ENCODE measurements at places on chromosomes 3 and 15.

GRCh38 chr15:42800731-42801474 is 64.0 kb upstream of the CDAN1 start:
- no peak for DNase-seq

DNA sequence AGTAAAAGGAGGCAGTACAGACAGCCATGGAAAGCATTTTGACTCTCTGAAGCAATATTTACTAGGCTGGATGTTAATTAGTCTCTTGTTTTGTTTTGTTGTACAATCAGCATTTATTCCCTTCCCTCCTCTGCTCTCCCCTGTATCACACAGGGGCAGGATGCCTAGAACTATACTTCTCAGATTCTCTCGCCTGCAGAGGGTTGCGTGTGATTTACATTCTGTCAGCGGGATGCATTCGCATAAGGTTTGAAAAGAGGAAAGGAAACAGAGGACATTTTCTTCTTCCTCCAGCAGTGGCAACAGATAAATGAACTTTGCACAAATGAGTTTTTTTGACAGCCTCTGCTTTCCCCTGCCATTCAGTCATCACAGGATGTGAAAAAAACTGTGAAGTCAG is 188.3 kb downstream of the RSL24D1 start:
- DNase-seq: no peak

- no peak for DNase-seq
Measured at GRCh38 chr3:13237776-13238490, 164.7 kb upstream of the IQSEC1 start.

DNA sequence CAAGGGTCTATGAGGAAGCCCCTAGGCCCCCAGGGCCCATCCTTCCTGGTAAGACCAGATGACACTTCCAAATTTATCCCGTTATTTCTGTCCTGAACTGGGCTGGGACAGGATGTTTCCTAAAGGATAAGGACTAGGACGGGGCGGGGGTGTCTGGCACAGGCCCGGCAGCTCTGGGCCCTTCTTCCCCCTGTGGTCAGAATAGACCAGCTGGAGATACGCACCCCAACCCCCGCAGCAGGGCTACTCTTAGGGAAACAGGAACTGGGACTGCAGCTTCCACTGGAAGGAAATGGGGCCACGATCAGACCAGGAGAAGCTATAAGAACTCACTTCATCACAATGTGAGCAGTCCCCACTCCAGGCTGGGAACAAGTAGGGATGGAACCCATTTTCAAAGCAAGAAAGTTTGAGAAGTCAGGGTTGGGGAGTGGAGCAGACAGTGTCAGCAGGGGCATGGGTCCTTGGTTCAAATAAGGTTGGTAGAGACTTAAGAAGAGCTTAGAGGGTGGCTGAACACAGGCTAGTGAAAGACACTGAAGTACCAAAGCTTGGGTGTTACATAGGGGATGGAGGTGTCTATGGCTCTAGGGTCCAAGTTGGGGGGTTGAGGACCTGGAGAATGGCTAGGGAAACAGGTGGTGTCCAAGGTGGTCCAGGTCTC is 1.1 kb downstream of the NCKIPSD start:
- DNase-seq: no peak

DNA sequence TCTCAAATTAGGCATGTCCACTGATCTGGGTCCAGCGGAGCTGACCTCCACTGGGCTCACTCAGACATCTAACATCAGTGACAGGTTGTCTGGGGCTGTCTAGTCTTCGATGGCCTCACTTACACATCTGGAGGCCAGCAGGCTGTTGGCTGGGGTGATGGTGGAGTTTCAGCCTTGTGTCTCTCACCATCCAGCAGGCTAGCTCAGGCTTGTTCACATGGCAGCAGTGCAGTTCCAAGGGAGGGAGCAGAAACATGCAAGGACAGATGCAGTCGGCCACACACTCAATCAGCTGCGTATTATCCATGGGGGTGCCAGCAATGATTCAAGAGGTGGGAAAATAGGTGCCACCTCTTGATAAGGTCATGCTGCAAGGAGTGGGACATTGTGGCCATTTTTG is 292.5 kb downstream of the SHQ1 start:
- DNase-seq: no peak

DNA sequence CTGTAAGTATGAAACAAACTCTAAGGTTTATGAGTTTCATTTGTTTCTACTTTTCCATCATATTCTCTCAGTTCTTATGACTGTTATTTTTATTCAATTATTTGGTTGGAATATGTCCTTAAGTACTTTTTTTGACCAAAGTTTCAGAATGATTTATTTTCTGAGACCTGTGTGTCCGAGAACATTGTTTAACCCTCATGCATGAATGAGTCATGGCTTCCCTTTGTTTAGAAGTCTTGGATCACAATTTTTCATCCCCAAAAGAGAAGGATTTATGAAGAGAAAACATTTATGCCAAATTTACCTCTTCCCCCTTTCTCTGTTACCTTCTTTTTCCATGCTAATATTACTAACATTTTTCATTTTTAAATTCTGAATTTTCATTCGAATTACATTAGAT is 518.0 kb upstream of the NR2F2 start:
- DNase-seq: no peak

GRCh38 chr3:57073628-57074027 is 13.2 kb downstream of the SPATA12 start:
- no peak for DNase-seq

GRCh38 chr15:70826634-70827033 is 27.3 kb downstream of the LARP6 start:
- peak; percentile 2 for DNase-seq

DNA sequence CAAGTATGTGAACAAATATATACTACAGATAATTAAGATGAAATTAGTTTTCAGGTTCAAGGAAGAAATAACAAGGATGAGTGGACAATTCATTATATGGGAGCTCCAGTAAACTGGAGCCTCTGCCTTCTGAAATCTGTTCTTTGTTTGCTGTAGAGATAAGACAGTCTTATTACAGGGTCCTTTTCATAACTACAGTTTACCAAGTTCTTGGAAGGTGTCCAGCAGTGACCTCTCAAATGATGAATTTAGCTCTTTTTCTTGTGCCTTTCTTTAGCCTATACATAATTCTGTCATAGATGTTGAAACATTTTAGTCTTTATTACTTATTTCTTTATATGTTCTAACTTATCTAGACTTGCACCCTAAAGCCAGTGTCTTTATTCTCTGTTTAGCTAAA is 89.7 kb upstream of the GBE1 start:
- DNase-seq: no peak

GRCh38 chr3:186141790-186142189 is 32.9 kb upstream of the ETV5 start:
- no peak for DNase-seq

DNA sequence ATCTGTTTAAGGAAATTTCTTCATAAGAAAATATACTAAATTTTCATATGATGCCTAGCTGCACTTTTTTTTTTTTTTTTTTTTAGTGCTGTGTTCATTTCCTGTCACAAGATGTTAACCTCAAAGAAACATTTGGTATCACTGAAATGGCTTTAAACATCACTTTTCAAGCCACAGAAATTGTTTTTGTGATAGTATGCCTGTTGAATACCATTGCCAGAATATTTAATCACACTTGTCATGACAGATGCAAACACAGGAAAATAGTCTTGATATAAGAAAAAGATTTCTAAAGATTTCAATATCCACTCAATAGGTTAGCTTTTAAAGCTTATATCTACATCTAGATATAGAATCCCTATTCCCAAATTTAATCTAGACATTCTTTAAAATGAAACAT is 608.5 kb upstream of the AGTR1 start:
- no peak for DNase-seq

DNA sequence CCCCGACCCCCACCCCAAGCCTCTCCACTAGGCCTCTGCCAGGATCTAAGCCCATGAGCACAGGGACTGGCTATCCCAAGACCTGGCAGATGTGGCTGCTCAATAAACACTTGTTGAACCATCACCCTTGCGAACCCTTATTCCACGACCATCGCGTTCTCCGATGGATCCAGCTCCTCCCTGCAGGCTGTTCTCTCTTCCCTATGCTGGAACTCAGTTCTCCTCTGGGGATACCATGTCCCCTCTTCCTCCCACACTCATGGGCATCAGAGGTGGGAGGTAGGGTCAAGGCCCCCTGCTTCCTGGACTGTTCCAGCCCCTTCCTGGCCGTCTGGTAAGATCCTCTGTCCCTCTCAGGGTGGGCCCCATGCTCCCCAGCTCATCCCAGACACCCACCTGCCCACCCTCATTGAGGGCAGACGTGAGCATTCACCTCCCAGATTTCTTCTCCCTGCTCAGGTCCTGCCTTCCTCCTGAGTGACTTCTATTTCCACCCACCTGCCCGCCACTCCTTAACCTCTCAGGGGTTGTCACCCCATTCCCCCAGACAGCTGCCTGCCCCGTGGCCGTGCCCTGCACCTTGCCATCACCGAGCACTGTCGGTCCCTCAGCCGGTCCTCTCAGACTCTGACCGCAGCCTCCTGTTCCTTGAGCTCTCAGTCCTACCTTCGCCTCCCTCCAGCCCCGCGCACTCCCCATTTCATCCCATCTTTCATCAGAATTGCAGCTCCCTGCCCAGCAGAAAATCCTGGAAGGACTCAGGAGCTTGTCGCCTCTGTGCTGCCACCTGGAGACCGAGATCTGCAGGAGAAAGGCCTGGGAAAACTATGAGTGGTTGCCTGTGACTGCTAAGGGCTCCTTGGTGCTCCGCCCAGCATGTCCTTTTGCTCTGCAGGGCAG is 42.0 kb downstream of the PML start:
- peak; percentile 50 for DNase-seq

- no peak for DNase-seq
Measured at GRCh38 chr15:39227001-39227400, 353.9 kb upstream of the THBS1 start.

DNA sequence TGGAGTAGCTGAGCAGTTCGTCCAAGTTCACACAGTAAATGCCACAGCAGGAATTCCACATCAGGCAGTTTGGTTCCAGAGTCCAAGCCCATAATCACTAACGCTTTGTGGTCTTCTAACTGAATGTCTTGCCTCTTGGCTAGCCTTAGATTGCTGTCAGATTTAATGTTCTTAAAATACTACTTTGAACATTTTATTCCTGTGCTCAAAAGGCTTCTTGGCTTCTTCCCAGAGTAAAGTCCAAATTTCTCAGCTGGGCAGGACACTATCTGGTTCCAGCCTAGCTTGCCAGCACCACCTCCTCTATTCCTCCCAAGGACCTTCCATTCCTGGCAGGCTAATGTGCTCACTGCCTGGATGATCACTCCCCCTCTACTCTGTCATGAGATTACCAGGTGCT is 256.9 kb downstream of the SQOR start:
- no peak for DNase-seq

DNA sequence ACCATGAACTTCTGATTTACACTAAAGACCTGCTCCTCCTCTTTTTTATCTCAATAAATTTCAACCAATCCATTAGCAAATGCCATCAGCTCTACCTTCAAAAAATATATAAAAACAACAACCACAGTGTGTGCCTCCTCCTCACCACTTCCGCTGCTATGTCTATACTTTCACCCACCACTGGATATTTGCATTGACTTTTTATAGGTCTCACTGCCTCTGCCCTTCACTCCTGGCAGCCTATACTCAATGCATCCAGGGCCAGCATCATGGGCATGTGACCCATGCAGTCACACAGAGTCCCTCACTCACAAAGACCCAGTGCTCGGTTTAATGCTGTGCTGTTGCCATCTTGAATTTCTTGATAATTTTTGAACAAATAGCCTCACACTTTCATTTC is 53.5 kb upstream of the CCDC54 start:
- DNase-seq: no peak

DNA sequence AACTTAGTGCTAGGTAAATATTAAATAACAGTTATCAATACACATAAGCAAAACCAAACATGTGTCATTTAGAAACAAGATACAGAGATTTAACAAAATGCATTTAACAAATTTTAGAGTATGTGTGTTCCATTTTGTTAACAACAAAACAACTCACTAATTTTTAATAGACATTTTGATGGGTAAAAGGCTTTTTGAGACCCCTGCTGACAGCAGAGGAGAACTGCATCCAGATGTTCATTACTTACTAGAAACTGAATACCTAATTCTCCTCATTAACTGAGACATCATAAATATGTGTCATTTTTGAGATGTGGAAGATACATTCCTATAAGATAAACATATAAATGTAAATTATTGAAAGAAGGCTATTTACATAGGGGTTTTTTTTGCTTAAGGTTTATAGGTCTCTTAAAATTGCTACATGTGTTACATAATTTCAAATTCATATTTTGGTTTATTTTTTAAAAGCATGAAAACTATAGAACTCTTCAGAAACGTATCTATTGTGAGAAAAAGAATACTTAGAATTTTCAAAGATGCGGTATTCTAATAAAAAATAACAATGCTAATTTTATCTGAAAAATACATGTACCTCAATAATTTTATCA is 1009.8 kb downstream of the TUSC7 start:
- DNase-seq: peak; percentile 5

GRCh38 chr3:192850451-192850981 is 67.1 kb downstream of the MB21D2 start:
- no peak for DNase-seq

- DNase-seq: peak; percentile 86
Measured at GRCh38 chr3:148737104-148737530, 39.4 kb downstream of the AGTR1 start.

GRCh38 chr15:75186044-75186443 is 15.6 kb upstream of the C15orf39 start:
- DNase-seq: no peak

DNA sequence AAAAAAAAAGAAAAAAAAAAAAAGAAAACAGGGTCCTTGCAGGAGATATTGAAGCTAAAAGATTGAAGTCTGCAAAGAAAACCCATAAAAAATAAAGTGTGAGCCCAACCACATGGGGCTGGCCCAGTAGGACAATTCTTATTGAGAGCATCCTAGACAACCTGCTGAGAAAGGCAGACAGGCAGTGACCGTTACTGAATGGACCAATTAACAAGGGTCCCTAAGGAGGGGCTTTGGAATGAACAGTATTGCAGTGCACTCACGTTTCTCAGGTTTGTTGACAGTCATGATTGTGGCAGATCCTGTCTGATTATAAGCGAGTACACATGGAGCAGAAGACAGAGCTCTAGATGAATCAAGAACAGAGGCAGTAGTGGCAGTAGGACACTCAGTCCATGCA is 168.6 kb downstream of the LSAMP start:
- DNase-seq: no peak

All from SHP77 (cell line).